ENCODE measurements at places on chromosomes 12 and 14. TPM values are rescaled to one million over a fixed set of nuclear protein-coding genes. Genes with fewer than 3 reads are reported as not detected.

Gene AKAP5
- 0.45 TPM for polyA plus RNA-seq

Gene LTBR
- 53.9 TPM for polyA plus RNA-seq

Gene SYCP3
- 0.41 TPM for polyA plus RNA-seq

Gene AKAP3
- polyA plus RNA-seq = 1.0 TPM

Gene EPYC
- polyA plus RNA-seq = not detected

Gene FAM181A
- polyA plus RNA-seq = not detected

GRCh38 chr12:124554429-124555029 is 12.9 kb downstream of the NCOR2 start:
- no peak for DNase-seq

- no peak for DNase-seq
Observed at GRCh38 chr14:103095210-103095778, 769 bp downstream of the EXOC3L4 start.

GRCh38 chr14:96455588-96455987 is 46.6 kb upstream of the PAPOLA start:
- DNase-seq = no peak

GRCh38 chr12:71392521-71393145 is 47.0 kb upstream of the LGR5 start:
- DNase-seq = peak; percentile 32

- no peak for DNase-seq
Observed at GRCh38 chr12:119772431-119772830, 104.5 kb downstream of the PRKAB1 start.

- DNase-seq = no peak
Observed at GRCh38 chr12:51390891-51391282, 319 bp downstream of the GALNT6 start.

GRCh38 chr12:118603610-118604361 is 227.4 kb downstream of the SUDS3 start:
- no peak for DNase-seq

DNA sequence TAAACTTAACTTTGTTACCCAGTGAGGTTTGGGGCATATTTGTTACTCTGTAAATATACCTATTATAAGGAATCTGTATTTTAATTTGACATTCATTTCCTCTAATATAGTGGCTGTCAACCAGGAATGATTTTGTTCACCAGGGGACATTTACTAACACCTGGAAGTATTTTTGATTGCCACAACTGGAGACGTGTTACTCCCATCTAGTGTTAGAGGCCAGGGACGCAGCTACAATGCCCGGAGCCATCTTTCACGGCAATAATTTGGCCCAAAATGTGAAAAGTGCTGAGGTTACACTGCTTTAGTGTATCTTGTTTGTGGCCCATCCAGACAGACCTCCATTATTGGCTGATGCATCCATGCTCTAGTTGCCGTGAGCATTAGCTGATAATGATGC is 881.3 kb upstream of the ATXN7L3B start:
- no peak for DNase-seq

GRCh38 chr14:95993768-95994592 is 45.2 kb upstream of the C14orf132 start:
- DNase-seq = peak; percentile 5

- peak; percentile 43 for DNase-seq
Observed at GRCh38 chr14:37230551-37231194, 32.9 kb downstream of the MIPOL1 start.

GRCh38 chr12:52699960-52700359 is 3.4 kb downstream of the KRT77 start:
- no peak for DNase-seq

DNA sequence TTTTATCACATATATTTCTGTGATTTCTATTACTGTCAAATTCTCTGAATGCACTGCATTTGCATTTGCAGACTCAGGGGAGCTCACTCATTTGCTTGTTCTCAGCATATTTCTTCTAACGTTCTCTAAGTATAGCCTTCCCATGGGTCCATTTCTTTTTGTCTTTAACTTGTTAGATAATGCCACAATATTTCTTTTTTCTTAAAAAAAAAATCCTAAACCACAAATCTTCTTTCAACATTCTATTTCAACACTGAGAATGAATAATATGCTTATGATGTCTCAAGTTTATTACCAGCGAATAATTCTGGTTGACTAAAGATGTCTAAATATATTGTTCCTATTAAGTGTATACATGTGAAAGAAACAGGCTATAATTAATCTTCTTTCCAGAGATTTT is 200.2 kb downstream of the ANO6 start:
- DNase-seq = no peak
